GM12891 (cell line): ENCODE measurements at places on chromosomes 7 and 10.

DNA sequence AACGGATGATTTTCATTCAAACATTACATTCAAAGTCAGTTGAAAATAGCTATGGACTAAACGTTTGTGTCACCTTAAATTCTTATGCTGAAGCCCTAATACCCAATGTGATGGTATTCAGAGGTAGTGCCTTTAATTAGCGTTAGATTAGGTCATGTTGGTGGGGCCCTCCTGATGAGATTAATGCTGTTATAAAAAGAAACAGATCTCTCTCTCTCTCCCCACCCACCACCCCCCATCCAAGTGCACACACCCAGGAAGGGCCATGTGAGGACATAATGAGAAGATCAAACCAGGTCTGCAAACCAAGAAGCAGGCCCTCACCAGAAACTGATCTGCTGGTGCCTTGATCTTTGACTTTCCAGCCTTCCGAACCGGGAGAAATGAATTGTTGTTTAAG, 44.2 kb downstream of the ZNF438 start:
- DNase-seq, result no peak

GRCh38 chr10:77909749-77910375, 16.7 kb downstream of the DLG5 start:
- DNase-seq, result no peak

GRCh38 chr7:46654546-46655443, 733.7 kb upstream of the IGFBP3 start:
- no peak for DNase-seq

DNA sequence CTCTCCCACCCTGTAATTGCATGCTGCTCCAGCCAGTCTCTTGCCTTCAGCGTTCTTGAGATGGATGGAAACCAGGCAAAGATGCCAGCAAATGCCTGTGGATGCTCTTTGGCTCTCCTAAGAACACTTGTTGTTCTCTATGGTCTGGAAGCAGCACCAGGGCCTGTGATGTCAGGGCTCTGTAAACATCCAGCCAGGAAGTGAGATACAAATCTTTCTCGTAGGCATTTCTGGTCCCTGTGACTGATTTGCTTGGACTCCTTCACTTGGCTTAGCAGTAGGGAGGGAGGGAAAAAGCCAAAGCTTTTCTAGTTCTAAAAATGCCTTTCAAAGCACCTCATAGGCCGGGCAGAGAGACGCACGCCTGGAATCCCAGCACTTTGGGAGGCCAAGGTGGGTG, 201.3 kb downstream of the REEP3 start:
- no peak for DNase-seq

DNA sequence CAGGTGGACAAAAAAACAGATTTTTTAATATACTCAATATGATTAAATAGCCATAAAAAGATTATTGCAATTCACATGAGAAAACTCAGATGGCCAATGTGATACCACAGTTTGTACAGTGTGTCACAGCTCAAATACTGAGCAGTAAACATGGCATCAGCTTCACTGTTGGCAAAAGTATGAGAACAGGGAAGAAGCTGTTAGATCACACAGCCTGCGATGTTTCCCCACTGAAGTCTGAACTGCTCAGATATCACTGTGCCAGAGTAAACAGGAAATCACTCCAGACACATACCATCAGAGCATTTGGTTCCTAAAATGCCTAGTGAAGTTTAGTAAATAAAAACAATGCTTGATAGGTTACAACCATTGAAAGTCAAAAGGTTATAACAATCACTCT, 347.8 kb downstream of the ETV1 start:
- DNase-seq, result no peak
